ENCODE measurements at places on chromosomes 6 and 20.

- peak; percentile 80 for DNase-seq
Observed at GRCh38 chr6:100454551-100455229, 10.0 kb downstream of the SIM1 start.

GRCh38 chr6:90890683-90891330 lies 303.9 kb upstream of the MAP3K7 start:
- peak; percentile 22 for DNase-seq

- DNase-seq = peak; percentile 87
Observed at GRCh38 chr20:4082406-4083097, 67.2 kb upstream of the RNF24 start.

DNA sequence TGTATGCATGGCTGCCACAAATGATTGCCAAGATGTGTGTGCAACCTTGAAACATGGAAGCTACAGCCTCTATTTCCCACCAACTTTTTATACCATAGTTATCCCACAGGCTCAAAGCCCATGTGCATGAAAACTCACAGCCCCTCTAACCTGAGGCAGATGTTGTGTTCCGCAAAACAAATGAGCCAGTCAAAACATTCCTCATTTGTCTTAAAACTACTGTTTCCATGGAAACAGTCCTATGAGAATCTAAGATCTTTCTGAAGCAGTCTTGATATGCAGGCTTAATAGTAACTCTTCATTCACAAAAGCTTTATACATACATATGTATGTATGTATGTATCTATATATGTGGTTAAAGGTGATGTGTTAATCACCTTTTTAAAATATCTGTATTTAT lies 31.2 kb upstream of the MANEA start:
- DNase-seq = no peak

GRCh38 chr20:5658912-5659345 lies 91.3 kb upstream of the SHLD1 start:
- peak; percentile 12 for DNase-seq

DNA sequence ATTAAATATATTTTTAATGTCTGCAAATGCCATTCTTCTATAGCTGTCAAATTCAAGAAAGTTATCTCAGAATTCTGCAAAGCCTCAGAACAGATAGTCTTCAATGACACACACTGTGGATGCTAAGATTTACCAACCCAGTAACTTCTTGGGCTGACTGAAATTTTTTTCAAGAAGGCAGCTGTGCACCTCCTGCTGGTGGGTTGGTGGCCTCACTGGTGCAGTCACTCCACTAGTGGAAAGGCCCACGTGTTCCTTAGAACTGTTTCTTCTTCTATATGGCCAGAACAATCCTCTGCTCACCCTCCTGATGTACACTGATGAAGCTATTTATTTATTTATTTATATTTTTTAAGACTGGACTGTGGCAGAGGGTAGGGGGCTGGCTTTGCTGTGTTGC lies 28.1 kb upstream of the MTCL3 start:
- peak; percentile 47 for DNase-seq

DNA sequence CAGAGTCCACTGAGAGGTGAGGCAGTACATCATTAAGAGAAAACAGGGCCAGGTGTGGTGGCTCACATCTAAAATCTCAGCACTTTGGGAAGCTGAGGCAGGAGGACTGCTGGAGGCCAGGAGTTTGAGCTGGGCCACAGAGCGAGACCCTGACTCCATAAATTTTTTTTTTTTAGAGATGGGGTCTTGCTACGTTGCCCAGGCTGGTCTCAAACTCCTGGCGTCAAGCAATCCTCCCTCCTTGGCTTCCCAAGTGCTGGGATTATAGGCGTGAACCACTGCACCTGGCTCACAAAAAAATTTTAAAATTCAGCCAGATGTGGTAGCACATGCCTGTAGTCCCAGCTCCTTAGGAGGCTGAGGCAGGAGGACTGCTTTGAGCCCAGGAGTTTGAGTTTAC lies 17.3 kb downstream of the PPIL1 start:
- DNase-seq = no peak

DNA sequence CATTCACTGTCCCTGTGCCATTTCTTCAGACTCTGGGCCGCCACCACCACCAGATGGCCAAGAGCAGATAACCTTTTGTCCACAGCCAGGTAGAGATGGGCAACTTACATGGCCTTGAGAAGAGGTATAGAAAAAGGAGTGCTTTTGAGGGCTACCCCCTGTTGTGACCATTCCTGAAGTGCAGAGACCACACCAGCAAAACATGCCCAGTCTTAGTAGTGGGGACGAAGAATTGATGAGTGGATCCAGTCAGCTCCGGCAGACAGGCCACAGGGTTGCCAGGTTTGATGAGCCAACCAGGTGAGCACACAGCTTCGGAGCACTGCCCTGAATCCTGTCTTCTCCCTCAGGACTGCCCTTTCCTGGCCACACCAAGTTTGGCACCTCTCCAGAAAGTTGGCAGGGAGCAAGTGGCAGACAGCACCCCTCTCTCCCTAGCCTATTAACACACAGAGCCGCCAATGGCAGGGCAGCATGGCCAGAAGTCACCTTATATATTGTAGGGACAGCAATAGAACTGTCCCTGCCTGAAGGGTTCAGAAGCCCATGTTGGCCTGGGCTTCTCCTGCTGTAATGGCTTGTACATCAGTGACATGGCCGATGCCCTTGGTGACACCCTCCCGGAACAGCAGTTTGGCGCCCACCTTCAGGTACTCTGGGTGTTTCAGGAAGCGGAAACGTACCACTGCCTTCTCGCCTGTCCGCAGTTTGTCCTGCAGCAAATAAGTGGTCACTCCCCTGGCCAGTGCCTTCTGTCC lies 7.8 kb downstream of the GTPBP2 start:
- no peak for DNase-seq

DNA sequence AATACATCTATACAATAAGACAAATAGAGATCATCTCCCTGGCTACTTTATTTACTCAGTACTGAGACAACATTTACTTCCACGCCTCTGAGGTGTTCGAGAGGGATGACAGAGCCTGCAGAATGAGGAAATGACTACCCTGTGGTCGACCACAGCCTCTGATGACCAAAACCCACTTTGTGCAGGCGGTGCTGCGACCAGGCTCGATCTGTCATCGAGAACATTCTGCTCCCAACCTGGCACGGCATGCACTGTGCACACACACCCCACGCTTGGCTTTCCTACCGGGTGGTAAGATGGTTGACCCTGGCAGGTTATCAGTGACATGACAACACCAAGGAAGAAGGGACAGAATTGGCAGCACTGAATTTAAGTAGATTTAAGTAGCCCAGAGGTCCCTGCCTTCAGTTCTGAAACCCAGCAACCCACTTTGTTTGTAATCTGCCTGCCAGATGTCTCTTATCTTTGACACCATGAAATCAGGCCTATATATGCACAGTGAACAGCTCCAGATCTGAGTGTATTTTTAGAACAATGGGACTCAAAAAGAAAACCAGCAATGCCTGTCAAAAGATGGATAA lies 42.6 kb downstream of the TTI1 start:
- DNase-seq = no peak

GRCh38 chr20:47701612-47702011 lies 83.7 kb downstream of the SULF2 start:
- DNase-seq = no peak

DNA sequence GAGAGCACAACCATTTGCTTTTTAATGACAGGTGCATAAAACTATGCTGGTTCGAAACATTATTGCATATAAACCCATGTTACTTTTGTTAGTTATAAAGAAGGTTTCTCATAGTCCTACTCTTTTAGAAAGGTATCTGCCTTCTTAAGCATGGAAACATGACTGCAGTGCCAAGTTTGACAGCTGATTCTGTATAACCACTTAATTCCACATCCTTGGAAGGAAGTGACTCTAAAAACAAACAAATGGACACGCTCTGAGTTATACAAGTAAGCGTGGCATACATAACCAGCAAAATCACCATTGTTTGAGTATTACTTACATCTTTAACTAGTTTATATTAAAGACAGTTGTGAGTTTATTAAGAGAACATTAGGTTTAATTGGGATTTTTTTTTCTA lies 125.0 kb upstream of the HDGFL1 start:
- no peak for DNase-seq

DNA sequence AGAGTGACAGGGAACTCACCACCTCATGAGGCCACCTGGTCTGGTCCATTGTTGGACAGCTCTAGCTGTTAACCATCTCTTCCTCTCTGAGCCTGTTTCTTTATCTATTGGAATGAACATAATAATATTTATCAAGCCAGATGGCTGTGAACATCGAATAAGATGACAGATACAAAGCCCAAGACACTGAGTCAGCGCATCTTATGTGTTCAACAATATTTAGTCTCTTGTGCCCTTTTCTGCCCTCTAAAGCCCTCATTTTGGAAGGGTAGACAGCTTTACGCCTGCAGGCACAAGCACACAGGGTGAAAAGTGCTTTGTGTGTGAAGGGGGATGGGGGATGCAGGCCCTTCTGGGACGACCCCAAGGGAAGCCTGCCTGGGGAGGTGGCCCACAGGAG lies 164.0 kb downstream of the GRM4 start:
- DNase-seq = no peak

DNA sequence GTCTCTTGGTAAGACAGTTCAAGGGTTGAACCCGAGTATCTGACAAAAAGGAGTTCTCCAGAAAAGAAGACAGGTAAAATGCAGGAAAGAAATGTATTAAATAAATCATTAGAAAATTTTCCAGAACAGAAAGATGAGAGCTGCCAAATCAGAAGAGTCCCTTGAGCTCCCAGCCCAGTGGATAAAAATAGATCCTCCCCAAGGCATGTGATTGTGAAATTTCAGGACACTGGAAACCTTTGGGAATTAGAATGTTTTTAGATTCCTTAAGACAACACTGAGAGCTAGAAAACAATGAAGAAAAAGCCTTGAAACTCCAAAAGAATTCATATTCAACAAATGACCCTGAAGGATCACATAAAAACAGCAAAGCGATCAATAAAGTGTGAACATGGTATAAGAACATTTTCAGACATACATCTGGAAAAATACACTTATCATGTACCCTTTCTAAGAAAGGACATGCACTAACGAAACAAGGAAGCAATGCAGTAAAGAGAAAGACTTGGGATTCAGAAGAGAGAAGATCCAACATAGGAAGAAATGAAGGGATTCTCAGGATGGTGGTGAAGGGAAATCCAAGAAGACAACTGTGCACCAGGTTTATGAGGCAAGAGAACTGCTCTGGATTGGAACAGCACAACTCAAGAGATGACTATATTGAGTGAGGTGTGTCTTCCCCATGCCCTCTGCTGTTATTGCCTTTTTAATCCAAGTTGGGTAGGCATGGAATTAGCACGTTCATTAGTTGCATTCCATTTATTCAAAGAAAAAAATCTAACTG lies 390.4 kb downstream of the SYNE1 start:
- no peak for DNase-seq

GRCh38 chr20:62402456-62403150 lies 4.5 kb downstream of the CABLES2 start:
- DNase-seq = no peak

- DNase-seq = peak; percentile 83
Observed at GRCh38 chr6:158516098-158516497, 43.8 kb upstream of the TMEM181 start.

GRCh38 chr20:46308258-46309157 lies at the start of gene CDH22:
TSS of gene CDH22 (minus strand) at chr20:46308498. CDS start at chr20:46251294, 57,204 bp downstream.
- peak; percentile 84 for DNase-seq
